ENCODE measurements at places on chromosomes 13 and 19. TPM values are rescaled to one million over a fixed set of nuclear protein-coding genes. Genes with fewer than 3 reads are reported as not detected.
A peak's percentile ranks its signal among the peaks of the same experiment; 100 is the strongest.

- peak overlapping the region; percentile 93 for H3K4me3 ChIP-seq
- peaks cover 17% of the 10 kb centered on the region for H3K36me3 ChIP-seq
- H3K27me3 ChIP-seq = no peaks in the 10 kb centered on the region
- peak; percentile 36 for DNase-seq
Observed at GRCh38 chr19:19319732-19320360, 463 bp downstream of the SUGP1 start.

DNA sequence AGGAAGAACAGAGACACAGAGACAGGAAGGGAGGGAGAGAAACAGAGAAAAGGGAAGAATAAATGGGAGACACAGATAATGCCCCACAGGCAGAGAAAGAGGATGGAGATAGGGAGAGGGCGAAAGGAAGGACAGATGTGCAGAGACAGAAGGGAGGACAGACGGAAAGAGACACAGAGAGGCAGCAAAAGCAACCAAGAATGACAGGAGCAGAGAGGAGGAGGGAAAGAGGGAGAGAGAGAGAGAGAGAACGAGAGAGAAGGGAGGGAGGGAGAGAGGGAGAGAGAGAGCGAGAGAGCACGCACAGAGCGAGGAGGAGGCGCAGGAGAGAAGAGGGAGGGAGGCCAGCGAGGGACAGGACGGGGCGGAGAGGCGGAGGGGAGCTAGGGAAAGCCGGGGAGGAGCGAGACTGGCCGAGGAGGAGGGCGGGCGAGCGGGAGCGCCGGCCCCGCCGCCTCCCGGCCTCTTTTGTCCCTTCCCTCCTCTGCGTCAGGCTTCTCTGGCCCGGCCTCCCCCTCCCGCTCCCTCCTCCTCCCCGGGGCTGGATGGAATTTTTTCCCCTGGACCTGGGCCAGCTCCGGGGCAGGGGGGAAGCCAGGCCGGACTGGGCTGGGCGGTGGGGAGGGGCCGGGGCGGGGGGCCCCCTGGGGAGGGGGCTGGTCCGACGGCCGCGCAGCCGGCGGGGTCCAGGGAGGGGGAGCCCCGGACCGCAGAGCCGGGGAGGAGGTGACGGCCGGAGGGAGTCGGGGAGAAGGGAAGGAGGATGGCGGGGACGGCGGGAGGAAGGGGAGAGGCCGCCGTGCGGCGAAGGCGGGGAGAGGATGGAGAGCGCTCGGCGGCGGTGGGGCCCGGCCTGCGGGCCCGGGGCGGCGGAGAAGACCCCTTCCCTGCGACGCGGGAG lies 4.2 kb upstream of the SPACA6 start:
- DNase-seq = peak; percentile 50
- H3K36me3 ChIP-seq = peaks cover 1% of the 10 kb centered on the region
- no peaks in the 10 kb centered on the region for H3K27me3 ChIP-seq

DNA sequence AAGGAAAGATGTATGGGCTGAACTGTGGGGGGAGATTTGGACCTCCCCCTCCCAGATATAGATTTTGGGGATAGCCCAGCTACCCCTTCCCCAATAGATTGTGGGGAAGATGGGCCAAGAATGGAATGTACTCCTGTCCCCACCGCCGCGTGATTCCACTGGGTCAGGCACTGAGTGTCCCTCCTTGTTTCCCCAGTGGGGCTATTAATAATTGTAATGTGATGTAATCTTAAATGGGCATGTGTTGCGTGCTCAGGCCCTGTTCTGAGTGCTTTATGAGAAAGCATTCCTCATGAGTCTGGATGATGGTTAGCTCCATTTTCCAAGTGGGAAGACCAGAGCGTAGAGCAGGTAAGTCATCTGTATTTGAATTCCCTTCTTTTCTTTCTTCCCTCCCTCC lies 1.4 kb downstream of the PSMD8 start:
- no peak for DNase-seq
- H3K4me1 ChIP-seq = peaks cover 26% of the 10 kb centered on the region
- peak overlapping the region; percentile 97 for H3K4me3 ChIP-seq
- peaks cover 44% of the 10 kb centered on the region for H3K36me3 ChIP-seq
- H3K27ac ChIP-seq = peak overlapping the region; percentile 98

DNA sequence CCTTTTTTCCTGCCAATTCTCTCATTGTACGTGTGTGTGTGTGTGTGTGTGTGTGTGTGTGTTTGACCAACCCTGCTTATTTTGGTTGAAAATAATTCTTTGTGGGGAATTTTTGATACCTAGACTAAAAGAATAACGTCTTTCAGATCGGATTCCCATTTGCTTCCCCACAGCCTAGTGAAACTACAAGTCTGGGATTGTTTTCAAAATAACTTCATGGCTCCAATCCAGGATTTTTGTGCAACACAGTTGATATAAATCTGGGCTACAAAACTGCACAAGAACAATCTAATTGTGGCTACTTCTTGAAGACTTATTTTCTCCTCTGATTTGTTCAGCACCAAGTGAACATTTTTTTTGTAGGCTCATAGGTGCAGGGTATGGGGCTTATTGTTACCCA lies 332.8 kb upstream of the MIR17HG start:
- DNase-seq = no peak
- no peaks in the 10 kb centered on the region for H3K27me3 ChIP-seq
- no peaks in the 10 kb centered on the region for H3K36me3 ChIP-seq
- H3K4me1 ChIP-seq = no peaks in the 10 kb centered on the region

- H3K4me3 ChIP-seq = no peak overlapping the region
- no peak for DNase-seq
- no peak overlapping the region for H3K27ac ChIP-seq
- peaks cover 7% of the 10 kb centered on the region for H3K27me3 ChIP-seq
- H3K4me1 ChIP-seq = no peaks in the 10 kb centered on the region
Observed at GRCh38 chr13:53032849-53033248, 4.2 kb downstream of the OLFM4 start.

- no peak overlapping the region for H3K27ac ChIP-seq
- H3K27me3 ChIP-seq = peaks cover 56% of the 10 kb centered on the region
- DNase-seq = no peak
- H3K4me3 ChIP-seq = no peak overlapping the region
Observed at GRCh38 chr19:46269101-46269500, 27.7 kb upstream of the HIF3A start.

GRCh38 chr19:47615230-47615629 lies 6.3 kb downstream of the BICRA start:
- peaks cover 7% of the 10 kb centered on the region for H3K36me3 ChIP-seq
- no peaks in the 10 kb centered on the region for H3K27me3 ChIP-seq
- no peak overlapping the region for H3K4me3 ChIP-seq
- H3K4me1 ChIP-seq = peaks cover 40% of the 10 kb centered on the region
- no peak overlapping the region for H3K27ac ChIP-seq
- DNase-seq = no peak

Gene IFT88
- total RNA-seq = 4.7 TPM

Gene ZNF607
- 8.3 TPM for total RNA-seq

DNA sequence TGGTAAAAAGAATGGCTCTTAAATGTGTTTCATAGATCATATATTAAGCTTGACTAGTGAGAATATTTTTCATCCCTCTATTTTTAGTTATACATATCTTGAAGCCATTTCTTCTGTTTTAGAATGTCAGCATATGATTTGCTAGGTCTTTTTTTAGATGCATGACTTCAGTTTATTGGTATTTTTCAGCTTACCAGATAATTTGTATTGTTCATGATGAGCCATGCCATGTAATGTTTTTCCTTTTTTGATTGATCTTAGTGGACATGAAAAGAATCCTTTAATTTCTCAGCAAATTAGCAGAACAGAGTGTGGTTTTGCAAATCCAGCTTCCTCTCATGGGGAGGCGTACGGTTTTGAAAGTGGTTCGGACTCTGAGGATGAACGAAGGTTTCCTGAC lies 168.5 kb downstream of the LMO7 start:
- H3K4me3 ChIP-seq = no peak overlapping the region
- DNase-seq = no peak
- H3K36me3 ChIP-seq = peaks cover 12% of the 10 kb centered on the region
- H3K4me1 ChIP-seq = peaks cover 42% of the 10 kb centered on the region
- H3K27me3 ChIP-seq = no peaks in the 10 kb centered on the region

- no peaks in the 10 kb centered on the region for H3K4me1 ChIP-seq
- no peaks in the 10 kb centered on the region for H3K36me3 ChIP-seq
- DNase-seq = no peak
Observed at GRCh38 chr13:33933810-33934209, 115.9 kb downstream of the RFC3 start.

Gene DMKN
- total RNA-seq = 1.1 TPM

DNA sequence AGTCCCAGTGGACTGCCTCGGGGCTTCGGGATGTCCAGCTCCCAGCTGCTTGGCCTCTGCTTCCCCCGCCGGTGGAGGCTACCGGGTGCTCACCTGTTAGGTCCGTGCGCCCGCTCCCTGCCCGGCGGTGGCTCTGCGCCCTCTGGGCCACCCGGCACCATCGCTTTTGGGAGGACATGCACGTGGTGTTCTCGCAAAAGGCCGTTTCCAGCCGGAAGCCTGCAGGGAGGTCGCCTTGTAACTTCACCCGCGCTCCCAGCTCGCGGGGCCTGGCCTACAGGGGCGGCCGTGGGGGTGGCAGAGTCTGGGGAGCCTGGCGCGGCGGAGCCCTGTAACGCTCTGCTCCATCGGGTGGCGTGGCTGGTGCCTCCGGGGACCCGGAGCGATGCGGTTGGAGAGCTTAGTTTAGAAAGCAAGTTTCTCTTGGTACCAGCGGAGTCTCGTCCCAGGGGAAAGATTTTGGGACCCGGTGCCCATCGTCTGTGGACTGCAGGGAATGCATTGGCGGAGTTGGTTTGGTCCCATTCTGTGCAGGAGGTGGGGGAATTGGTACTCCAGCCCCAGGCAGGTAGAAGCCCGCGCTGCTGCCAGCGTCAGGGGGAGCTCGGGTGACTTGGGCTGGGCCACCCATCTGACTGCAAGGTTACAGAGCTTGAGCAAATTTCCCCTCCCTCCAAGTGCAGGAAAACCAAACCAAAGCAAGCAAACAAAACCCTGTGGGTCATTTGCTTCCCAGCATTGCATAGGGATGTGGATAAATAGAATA lies 673 bp downstream of the SPATA13 start:
- no peak overlapping the region for H3K27ac ChIP-seq
- peaks cover 12% of the 10 kb centered on the region for H3K4me1 ChIP-seq
- H3K4me3 ChIP-seq = peak overlapping the region; percentile 83
- H3K27me3 ChIP-seq = peaks cover 9% of the 10 kb centered on the region
- peaks cover 3% of the 10 kb centered on the region for H3K36me3 ChIP-seq

- H3K4me3 ChIP-seq = no peak overlapping the region
- H3K27ac ChIP-seq = no peak overlapping the region
- peaks cover 5% of the 10 kb centered on the region for H3K4me1 ChIP-seq
- peaks cover 47% of the 10 kb centered on the region for H3K27me3 ChIP-seq
- H3K36me3 ChIP-seq = no peaks in the 10 kb centered on the region
Observed at GRCh38 chr19:33906578-33907335, 110.1 kb downstream of the KCTD15 start.

DNA sequence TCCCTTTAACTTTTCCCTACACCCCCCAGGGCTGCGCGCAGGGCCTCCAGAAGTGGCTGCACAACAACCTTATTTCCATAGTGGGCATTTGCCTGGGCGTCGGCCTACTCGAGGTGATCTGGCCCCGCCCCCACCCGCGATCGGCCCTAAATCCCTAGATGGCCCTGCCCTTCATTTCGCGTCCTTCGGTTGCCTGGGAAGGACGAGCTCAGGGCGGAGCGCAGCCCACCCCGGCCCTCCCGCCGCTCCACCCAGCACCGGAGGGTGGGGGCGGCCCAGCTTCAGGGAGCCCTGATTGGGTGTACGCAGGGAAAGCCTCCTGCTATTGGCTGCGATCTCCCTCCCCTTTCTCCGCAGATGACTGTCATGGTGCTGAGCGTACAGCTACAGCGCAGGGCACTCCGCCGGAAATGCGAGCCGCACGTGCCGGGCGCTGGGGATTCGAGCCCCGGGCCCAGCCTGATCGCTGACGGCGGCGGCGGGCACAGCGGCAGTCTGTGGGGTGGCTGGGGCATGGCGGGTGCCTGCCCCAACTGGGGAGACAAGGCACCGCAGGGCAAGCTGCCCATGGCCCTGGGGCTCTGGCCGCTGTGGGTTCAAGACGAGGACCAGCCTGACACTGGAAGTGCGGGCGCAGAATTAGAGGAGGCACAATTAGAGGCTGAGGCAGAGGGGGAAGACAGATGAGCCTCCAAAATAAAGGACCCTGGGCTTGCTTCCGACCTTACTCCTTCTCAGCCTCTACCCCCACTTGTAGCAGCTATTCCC lies 4.3 kb downstream of the CD37 start:
- H3K27me3 ChIP-seq = no peaks in the 10 kb centered on the region
- DNase-seq = no peak
- no peak overlapping the region for H3K27ac ChIP-seq
- H3K4me3 ChIP-seq = no peak overlapping the region
- H3K4me1 ChIP-seq = peaks cover 47% of the 10 kb centered on the region

Gene SBSN
- not detected for total RNA-seq

DNA sequence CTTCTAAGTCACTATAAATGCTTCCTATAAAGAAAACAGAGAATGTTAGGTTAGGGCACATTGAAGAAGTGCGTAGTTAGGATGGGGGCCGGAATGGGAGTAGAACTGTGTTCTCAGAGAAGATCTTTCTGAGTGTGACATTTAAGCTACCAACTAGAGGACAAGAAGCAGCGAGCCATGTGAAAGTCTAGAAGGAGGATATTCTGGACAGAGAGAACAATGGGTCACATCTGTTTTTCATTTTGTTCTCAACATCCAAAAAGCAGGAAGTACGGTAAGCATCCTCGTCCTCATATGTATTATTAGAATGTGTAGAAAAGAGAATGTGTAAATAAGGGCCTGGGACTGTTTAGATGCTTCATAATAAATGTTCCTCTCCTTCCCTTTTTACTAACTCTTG lies 44.5 kb upstream of the PARP4 start:
- H3K27ac ChIP-seq = no peak overlapping the region
- H3K36me3 ChIP-seq = no peaks in the 10 kb centered on the region
- DNase-seq = no peak
- peaks cover 10% of the 10 kb centered on the region for H3K4me1 ChIP-seq
- peaks cover 46% of the 10 kb centered on the region for H3K27me3 ChIP-seq

DNA sequence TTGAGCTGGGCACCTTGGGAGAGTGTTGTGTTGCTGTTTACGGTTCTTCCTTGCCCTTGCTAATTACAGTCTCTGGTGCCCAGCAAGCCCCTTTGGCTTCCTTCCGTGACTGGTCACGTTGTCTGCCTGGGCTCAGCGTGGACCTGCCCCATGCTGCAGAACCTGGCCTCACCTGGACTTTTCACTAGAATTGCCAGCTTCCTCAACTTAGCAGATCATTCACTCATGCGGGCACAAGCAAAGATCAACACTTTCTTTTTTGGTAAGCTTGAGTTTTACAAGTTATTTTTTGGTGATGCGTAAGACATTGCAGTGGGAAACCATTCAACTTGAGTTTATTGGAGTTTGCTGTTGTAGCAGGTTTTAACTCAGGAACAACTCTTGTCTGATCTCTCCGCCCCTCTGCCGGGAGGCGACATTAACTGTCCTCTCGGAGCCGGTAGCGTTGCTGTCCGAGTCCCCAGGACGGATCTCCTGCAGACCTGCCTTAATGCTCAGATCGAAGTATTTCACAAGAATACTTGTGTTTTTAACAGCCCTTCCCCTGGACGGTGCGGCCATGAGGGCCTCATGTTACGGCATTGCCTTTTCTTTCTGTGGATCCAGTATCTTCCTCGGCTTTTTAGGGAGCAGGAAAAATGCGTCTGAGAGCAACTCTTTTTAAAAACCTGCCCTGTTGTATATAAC lies 15.7 kb upstream of the TEX29 start:
- no peak overlapping the region for H3K4me3 ChIP-seq
- H3K36me3 ChIP-seq = peaks cover 77% of the 10 kb centered on the region
- H3K27me3 ChIP-seq = no peaks in the 10 kb centered on the region
- peaks cover 5% of the 10 kb centered on the region for H3K4me1 ChIP-seq
- DNase-seq = no peak
- peak overlapping the region; percentile 20 for H3K27ac ChIP-seq

Gene SYNGR4
- total RNA-seq = 0.25 TPM

Gene ZFR2
- 0.51 TPM for total RNA-seq

Measured in activated CD4-positive, alpha-beta T cell treated with anti-CD3 and anti-CD28 coated beads for 36 hours (primary cell).